Ascending aorta (tissue), 2 donors: ENCODE measurements at places on chromosomes 1 and 21.
A peak's percentile ranks its signal among the peaks of the same experiment; 100 is the strongest.

DNA sequence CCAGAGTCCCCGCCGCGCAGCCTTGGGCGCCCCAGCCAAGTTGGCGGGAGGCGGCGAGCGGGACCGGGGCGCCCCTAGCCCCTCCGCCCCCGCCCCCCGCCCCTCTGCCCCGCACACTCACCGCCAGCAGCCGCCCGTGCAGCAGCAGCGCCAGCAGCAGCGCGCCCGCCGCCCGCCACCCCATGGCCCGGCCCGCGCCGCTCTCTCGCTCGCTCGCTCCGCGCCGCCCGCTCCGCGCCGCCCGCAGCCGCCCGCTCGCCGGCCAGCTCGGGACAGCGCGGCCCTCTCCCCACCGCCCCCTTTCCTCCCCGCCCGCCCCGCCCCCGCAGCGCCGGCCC is at the start of gene HSPG2:
Gene HSPG2, minus strand, starts transcription at position 277 of the 338 bp plus-strand sequence. Its CDS starts 93 bp downstream, at position 184.
- no peak for DNase-seq

GRCh38 chr1:102861247-102861646 is 247.1 kb downstream of the COL11A1 start:
- DNase-seq: no peak

DNA sequence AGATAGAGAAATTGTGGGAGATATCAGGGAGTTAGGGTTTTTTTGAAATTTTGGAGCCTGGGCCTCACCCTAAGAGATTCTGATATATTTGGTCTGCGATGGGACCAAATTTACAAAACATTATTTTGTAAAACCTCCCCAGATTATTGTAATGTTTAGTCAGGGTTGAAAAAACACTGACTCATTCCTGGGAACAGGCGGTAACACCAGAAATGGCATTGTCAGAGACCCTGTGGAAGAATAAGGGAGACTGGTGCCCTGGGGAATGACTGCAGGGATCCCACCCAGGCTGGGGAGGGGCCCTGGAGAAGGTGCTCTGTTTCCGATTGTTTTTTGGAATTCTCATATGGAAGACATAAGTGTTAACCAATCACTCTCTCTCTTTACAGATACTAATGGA is 13.1 kb upstream of the STRIP1 start:
- DNase-seq: no peak

DNA sequence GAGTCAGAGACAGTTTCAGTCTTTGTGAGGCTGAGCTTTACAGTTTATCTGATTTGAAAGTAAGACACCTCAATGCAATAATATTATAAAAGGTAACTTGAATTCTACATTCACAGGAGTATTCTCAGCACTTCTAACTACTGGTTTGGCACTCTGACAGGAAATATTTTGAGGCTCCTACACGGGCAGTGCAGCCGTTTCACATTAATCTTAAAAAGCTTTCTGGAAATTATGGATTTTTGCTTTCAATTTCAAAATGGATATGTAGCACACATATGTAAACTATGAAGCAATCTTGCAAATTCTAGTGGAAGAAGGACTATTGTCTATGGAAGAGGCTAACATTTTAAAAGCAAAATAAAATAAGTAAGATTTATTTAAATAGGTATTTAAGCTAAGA is 262.9 kb upstream of the SNX7 start:
- DNase-seq: no peak

DNA sequence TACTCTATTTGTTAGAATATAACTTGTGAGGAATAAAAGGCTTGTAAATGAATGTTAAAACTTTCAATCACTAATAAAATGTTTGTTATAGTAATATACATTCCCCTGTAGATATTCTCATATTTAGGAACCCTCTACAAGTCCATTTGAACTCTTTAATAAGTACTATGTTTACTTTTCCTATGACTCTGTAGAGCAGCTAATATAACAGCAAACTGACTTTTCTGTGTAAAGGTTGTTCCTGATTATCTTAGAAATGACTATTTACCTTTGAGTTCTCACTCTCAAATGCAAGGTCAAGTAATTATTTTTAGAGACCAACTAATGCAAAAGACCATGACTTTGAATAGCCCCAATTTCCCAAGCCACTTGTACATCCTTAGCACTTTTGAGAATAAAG is 130.3 kb downstream of the C1orf21 start:
- no peak for DNase-seq

DNA sequence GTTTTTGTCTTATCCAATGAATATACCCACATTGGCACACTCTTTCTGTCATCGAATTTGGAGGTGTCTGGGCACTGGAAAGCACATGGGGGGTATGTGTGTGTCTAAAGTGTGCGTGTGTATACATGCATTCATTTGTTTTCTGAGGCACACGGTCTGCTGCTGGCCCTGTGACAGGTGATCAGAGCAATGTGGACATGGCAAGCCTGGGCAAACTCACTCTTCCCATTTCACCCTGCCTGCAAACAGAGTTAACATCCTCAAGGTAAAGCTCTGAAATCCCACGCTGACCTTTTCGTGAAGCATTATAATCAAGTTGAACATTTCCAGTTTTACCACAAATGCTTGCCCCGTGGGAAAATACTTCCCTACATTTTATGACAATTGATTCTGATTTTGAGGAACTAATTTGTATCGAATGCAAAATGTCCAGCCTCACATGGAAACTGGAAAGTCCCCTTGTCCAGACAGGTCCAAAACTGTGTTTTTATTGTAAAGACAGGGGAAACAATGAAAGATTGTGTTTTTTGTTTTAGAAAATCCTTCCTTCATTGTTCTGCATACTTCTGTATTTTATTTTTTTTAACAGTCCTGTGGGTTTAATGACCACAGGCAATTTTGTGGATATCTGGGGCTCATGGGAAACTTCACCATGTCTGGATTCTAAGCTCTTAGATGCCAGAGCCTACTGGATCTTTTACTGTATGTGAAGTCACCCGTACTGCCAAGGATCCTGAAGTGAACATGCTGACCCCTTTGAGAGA is 160.9 kb downstream of the PBX1 start:
- no peak for DNase-seq

DNA sequence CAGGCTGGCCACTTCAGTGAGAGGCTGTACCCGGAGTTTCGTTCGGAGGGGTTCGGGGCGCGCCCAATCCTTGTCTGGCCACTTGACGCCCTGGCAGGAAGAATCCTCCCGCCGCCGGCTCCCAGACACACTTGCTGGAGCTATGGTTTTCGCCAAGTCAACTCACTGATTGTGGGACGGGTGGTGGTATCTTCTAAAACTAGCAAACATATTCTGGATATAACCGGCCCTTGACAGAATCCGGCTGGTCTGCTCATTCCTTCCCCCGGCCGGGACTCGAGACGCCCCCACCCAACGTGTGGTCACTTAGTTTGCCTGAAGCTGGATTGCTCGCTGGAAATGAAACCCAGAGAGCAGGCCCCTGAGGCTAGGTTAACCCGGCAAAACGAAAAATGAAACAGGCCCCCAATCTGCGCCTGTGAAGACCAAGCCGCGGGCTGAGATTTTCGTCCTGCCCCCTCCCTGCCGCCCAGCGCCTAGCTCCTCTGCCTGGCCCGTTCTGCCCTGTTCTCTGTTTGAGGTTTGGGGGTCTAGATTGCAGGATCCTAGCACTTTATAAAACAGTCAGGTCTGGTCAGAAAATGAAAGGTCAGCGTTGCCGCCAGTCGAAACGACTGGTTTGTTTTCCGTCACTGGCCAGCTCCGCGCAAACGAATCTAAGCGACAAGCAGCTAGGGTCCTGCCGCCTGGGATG is 4.6 kb downstream of the GFI1 start:
- DNase-seq: no peak

GRCh38 chr1:192350356-192350755 is 33.6 kb downstream of the RGS21 start:
- no peak for DNase-seq

GRCh38 chr1:228899421-228899956 is 164.2 kb downstream of the RHOU start:
- no peak for DNase-seq

DNA sequence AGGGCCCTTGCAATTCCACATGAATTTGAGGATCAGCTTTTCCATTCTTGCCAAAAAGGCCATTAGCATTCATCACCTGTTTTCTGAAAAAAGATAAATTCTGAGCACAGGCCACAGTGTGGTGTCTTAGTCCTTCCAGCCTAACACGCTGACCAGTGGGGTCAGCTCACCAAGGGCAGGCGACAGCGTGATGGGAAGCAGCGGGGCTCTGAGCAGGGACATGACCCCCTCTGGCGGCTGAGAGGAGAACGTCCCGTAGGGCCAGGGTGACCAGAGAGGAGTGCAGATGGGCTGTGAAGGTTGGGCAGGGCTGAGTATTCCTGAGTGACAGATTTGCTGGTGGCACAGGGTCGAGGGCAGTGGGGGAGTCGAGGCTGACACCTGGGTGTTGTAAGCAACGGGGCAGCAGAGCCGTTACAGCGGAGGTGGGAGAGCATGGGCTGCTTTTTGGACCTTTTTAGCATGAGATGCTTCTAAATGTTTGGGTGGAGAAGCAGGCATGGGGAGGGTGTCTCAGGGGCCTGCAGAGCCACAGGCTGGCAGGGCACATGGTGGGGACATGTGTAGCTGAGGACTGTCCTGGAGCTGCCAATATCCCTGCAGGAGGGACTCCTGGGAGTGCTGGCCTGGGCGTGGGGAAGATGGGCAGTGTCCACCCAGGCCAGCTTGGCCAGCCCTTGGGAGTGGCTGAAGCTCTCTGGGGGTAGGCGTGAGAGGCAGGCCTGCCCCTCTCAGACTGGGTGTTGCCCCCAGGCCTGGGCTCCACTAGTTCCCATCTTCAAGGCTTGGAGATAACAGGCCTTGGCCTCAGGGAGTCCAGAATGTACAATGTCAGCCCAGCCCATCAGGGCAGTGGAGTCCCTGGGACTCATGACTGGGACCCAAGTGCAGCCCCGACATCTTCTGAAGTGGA is 8.6 kb upstream of the CALML6 start:
- DNase-seq: peak; percentile 92

- no peak for DNase-seq
Measured at GRCh38 chr1:166695115-166695514, 144.2 kb upstream of the POGK start.

DNA sequence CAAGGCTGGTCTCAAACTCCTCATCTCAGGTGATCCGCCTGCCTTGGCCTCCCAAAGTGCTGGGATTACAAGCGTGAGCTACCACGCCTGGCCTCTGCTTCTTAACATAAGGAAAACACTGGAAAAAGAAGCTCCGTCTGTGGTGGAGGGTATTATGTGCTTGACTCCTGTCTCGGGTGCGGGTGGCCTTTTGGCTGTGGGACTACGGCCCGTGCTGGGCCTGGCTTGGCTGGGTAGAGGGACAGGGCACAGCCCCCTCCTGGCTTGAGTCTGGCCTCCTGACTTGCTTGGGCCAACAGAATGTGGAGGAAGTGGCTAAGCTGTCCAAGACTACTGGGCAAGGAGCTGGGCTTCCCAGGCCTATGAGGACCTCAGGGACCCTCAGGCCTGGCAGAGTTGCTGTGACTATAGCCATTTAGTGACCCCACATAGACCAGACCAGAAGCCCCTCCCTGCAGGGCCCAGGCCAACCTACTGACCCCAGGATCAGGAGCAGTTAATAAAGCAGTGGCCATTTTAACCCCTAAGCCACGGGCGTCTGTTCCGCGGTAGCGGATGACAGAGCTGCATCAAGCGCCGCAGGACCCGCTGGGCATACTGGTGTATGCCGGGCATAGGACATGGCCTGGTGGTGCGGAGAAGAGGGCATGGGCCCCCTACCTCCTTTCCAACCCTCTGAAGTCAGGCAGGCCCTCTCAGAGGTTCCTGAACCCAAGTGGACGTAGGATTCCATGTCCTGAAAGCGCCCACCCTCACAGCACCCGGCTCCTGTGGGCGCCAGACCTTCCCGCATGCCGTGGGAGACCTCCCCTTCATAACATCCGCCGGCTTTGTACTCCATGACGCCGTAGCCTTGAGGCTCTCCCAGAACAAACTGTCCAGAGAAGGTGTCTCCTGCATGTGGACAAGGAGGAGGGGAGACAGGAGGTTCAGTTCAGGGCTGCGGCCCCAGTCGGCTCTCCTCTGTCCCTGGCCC is 4.4 kb downstream of the MORN1 start:
- peak; percentile 53 for DNase-seq

DNA sequence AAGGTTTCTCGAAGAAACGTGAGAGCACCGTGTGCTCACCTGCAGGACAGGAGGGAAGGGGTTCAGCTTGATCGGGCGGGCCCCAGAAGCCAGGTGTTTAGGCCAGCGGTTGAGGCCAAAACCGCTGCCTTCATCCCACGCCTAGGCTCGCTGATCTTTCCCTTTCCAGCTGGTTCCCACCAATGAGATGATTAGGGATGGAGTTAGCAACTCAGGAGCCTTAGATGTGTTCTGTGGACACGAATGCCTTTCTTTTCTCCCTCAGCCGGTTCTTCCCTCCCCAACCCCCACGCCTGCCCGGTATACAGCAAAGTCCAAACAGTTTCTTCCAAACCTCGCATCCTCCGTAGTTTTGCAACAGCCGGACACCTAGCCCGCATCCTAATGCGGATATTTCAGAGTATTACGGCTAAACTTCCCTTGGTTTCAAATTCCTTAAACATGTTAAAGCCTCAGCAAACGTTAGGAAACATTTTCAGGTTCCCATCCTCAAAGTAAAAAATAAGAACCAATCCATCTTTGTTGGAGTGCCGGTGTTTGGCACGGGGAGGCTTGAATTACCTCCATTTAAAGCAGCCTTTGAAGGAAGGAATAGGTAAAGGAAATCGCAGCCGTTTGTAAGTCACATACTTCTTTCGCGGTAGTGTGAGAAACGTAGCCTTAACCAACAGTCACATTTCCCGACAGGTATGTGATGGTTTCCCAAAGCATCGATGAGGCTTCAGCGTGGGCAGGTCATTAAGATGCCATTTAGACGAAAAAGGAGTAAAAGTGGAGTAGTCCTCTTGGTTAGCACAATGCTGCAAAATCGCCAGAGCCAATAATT is 1.1 kb downstream of the LRRC8C start:
- DNase-seq: no peak

DNA sequence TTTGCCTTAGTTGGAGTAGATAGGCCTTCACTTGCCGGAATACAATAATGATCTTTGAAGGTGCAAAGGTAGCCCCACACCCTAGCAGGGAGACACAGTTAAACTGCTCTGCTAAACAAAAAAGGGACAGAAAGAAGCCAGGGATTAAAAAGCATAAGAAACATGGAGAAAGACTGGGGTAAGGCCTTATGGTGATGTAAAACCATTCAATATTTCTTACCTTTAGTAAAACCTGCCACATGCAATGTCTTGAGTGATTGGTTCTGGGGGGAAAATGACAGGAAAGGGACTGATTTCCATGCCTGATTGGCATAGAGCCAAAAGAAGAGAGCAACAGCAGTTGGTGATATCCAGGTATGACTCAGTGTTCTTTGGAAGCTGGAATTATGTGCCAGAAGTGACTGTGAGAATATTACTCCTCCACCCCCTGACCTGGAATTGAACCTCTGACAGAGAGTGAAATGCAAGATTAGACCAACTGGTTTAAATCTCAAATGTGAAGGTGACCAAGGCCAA is 8.1 kb downstream of the DNASE2B start:
- no peak for DNase-seq

GRCh38 chr1:230218667-230219066 is 151.6 kb downstream of the GALNT2 start:
- no peak for DNase-seq

GRCh38 chr1:244302876-244303609 is 148.7 kb downstream of the ADSS2 start:
- DNase-seq: no peak

- no peak for DNase-seq
Measured at GRCh38 chr1:22428672-22429071, 23.0 kb upstream of the ZBTB40 start.

GRCh38 chr1:156746728-156747631 is 4.5 kb downstream of the HDGF start:
- peak; percentile 99 for DNase-seq

GRCh38 chr1:200886594-200886993 is 8.1 kb upstream of the INAVA start:
- no peak for DNase-seq
